ENCODE measurements at places on chromosomes 6 and 20. TPM values are rescaled to one million over a fixed set of nuclear protein-coding genes. Genes with fewer than 3 reads are reported as not detected.

Gene SNX14
- total RNA-seq, result 42.6 TPM

Gene KIF25
- 1.1 TPM for total RNA-seq

Gene COL10A1
- 0.32 TPM for total RNA-seq

Gene HDGFL1
- total RNA-seq, result not detected

Gene PNPLA1
- not detected for total RNA-seq

Gene CYP21A2
- total RNA-seq, result 1.4 TPM

Gene KCNK5
- 41.8 TPM for total RNA-seq

Gene FAM83B
- 3.9 TPM for total RNA-seq

Gene SGK2
- total RNA-seq, result 0.99 TPM

Gene NNAT
- 59.8 TPM for total RNA-seq

Gene LRFN2
- total RNA-seq, result 1.3 TPM

Gene SPATA25
- 3.7 TPM for total RNA-seq

Gene CALHM4
- total RNA-seq, result not detected

Gene TMEM200A
- 10.4 TPM for total RNA-seq

Measured in WTC11 (cell line).